ENCODE measurements at places on chromosomes 12 and 14. TPM values are rescaled to one million over a fixed set of nuclear protein-coding genes. Genes with fewer than 3 reads are reported as not detected.

The C12orf60 gene
- 0.32 TPM for total RNA-seq

- no peak for DNase-seq
Measured at GRCh38 chr14:65344011-65344410, 68.5 kb upstream of the FUT8 start.

GRCh38 chr14:96094211-96094610 lies 55.0 kb downstream of the C14orf132 start:
- no peak for DNase-seq

GRCh38 chr14:97336179-97336578 lies 539.0 kb downstream of the VRK1 start:
- no peak for DNase-seq

DNA sequence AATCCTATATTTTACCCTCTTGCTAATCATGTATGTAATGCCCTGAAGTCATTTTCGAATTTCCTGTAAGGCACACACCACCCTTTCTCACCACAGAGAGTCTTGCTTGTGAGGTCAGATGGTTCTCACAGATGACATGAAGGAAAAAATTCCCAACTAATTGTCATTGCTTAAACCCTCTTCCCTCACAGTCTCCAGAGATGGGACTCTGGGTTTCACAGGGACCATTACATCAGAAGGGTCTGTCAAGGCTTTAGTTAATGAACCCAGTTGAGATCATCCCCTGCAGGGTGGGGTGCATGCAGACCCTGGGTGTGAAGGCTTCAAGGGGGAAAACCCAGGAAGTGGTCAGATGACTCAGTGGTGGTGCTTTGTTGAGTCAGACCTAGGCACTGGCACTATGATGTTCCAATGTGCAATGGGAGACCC lies 229.6 kb downstream of the BCAT1 start:
- peak; percentile 35 for DNase-seq

DNA sequence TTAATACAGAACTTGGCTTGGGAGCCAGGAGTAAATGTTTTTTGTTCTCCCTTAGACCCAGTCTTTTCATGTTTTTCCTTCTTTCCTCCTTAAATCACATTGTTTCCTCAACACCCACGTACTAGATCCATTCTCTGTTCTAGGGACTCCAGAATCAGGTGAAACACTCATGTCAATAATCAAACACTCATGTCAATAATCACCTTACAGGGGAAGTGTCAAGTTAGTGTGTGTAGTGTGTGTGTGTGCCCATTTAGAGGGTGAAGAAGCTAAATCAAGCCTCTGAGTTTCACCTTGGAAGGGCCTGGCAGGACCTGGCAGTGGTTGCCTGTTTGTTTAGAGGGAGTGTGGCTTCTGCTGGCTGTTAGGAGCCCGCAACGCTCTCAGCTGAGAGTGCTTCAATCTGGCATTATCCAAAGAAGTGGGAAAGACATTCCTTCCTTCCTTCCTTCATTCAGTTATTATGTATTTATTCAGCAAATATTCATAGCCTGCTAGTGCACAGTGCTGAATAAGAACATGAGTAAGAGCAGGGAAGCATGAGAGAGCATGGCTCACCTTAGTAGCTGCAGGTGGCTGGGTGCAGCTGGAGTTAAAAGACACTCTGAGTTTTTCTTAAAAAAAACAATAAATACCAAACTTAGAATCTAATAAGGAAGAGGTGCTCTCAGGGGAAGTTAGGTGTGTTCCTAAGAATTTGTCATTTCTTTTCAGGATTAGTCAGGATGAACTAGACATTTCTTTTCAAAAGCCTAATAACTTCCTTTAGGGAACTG lies 17.6 kb upstream of the EID3 start:
- no peak for DNase-seq

- DNase-seq = no peak
Measured at GRCh38 chr12:75487308-75487707, 6.8 kb downstream of the GLIPR1 start.
